ENCODE measurements at places on chromosomes 12 and 14.
A peak's percentile ranks its signal among the peaks of the same experiment; 100 is the strongest.

GRCh38 chr14:69629225-69630127 is 18.1 kb downstream of the SUSD6 start:
- H3K4me1 ChIP-seq, result peaks cover 93% of the 10 kb centered on the region
- H3K36me3 ChIP-seq, result no peaks in the 10 kb centered on the region
- H3K27me3 ChIP-seq, result no peaks in the 10 kb centered on the region
- H3K27ac ChIP-seq, result no peak overlapping the region
- H3K4me3 ChIP-seq, result no peak overlapping the region
- DNase-seq, result no peak

DNA sequence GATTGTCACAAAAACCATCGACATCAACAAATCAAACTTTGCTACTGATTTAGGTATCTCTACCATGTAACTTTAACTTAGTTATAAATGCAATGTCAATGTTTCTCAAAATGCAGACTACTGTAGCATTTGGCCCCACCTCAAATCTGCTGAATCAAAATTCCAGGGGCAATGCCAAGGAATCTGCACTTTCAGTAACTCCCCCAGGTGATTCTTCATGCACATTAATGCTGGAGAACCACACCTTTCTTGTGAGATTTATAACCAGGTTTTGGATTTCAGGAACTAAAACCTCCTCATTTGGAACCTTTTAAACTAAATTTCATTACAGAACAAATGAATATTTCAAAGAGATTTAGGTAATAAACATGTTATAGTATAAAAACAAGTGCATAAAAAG is 4.9 kb downstream of the ATP2B1 start:
- no peak for DNase-seq
- H3K4me1 ChIP-seq, result peaks cover 28% of the 10 kb centered on the region
- no peak overlapping the region for H3K27ac ChIP-seq
- H3K4me3 ChIP-seq, result no peak overlapping the region

- no peak overlapping the region for H3K4me3 ChIP-seq
- H3K27me3 ChIP-seq, result no peaks in the 10 kb centered on the region
- H3K36me3 ChIP-seq, result no peaks in the 10 kb centered on the region
- peaks cover 73% of the 10 kb centered on the region for H3K4me1 ChIP-seq
- H3K27ac ChIP-seq, result peak overlapping the region; percentile 49
- no peak for DNase-seq
These were observed 29.5 kb upstream of the MAP1LC3B2 start for GRCh38 chr12:116529686-116530085.

- no peaks in the 10 kb centered on the region for H3K4me1 ChIP-seq
- H3K27ac ChIP-seq, result no peak overlapping the region
- no peak for DNase-seq
- H3K27me3 ChIP-seq, result no peaks in the 10 kb centered on the region
- H3K36me3 ChIP-seq, result no peaks in the 10 kb centered on the region
These were observed 58.8 kb upstream of the LTA4H start for GRCh38 chr12:96094201-96094600.
